ENCODE measurements at places on chromosomes 12 and 14. TPM values are rescaled to one million over a fixed set of nuclear protein-coding genes. Genes with fewer than 3 reads are reported as not detected.

GRCh38 chr14:75390183-75390582 lies 37.6 kb upstream of the JDP2 start:
- no peak for DNase-seq

The C12orf42 gene
- polyA plus RNA-seq: 0.14 TPM

DNA sequence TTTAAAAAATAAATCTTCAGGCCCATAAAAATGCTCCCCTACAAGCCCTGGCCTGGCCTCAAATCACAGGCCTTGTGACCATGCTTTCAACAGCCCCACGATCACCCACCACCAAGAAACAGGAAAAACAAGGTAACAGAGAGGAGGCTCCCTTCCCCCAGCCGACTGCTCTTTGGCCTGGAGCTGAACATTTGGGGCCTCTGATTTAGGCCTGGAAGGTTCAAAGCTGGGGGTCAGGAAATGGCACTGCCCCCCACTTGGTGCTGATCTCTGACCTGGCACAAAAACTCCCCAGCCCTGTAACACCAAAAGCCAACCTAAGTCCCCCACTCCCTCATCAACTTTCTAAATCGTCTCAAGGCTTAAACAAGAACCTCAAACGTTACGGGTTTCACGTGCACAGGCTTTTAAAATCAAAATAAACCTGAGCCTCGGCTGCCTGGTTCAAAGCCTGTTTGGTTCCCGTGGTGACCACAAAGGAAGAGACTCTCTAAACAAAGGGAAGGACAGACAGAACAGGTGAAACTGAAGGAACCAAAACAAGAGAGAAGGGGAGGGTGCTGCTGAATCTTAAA lies 9.0 kb downstream of the ACTN1 start:
- no peak for DNase-seq

- no peak for DNase-seq
Measured at GRCh38 chr14:72574715-72575114, 319.2 kb downstream of the DPF3 start.

GRCh38 chr14:25349269-25349668 lies 299.3 kb upstream of the STXBP6 start:
- no peak for DNase-seq

GRCh38 chr12:87140262-87140661 lies 884.1 kb upstream of the MGAT4C start:
- no peak for DNase-seq

GRCh38 chr14:100018054-100018453 lies 47.2 kb upstream of the EVL start:
- DNase-seq: no peak

GRCh38 chr12:10341892-10342509 lies 34.3 kb downstream of the KLRD1 start:
- no peak for DNase-seq

DNA sequence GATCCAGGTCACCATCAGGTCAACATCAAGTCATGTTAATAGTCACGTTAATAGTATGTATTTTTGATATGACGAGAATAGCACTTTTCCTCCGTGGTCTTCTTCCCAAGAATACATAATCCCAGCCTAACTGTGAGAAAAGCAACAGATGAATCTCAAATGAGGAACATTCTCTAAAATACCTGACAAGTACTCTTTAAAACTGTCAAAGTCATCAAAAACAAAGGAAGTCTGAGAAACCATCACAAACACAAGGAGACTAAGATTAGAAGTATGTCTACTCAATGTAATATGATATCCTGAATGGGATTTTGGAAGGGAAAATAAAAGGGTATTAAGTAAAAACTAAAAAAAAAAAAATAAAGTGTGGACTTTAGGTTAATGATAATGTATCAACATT lies 36.8 kb upstream of the GLIPR1 start:
- DNase-seq: no peak

- DNase-seq: no peak
Measured at GRCh38 chr12:40164034-40164433, 58.2 kb upstream of the SLC2A13 start.

DNA sequence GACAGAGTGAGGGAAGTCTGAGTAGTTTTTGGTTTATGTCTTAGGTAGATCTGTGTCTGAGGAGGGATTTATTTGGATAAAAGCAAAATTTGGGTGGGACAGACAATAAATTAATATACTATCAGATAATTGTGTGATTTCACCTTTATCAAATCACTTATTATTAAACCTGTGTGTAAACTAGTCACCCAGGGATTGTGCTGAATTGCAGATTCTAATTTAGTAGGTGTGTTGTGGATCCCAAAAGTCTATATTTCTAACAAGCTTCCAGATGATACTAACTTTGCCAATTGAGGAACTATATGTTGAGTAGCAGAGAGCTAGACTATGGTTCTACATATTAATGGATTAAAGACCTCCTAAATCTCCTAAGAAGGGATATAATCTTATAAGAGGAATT lies 978.5 kb upstream of the FBXO33 start:
- no peak for DNase-seq

The MYO1H gene
- 1.5 TPM for polyA plus RNA-seq

The KLRG1 gene
- 2.2 TPM for polyA plus RNA-seq

DNA sequence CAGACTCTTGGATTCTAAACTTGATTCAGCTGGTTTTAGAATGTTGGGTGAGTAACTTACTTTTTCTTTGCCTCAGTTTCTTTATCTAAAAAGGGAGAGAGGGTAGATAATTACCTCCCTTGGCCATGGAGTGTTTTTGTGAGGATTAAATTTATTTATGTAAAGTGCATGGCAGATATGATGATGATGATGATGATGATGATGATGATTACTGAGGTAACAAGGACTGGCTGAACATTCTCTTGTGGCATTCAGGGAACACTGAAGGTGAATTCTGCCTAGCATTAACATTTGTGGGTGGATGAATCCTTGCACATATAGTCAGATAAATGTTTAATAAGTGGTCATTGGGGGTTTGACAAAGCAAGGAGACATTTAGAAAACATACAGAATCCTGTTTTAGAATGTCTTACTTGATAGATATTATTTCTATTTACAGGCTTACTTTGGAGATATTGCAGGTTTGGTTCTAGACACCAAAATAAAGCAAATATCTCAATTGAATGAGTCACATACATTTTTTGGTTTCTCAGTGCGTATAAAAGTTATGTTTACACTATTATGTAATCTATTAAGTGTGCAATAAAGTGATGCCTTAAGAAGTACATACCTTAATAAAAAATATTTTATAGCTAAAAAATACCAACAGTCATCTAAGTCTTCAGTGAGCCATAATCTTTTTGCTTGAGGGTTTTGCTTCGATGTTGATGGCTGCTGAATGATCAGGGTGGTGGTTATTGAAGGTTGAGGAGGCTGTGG lies 123.2 kb downstream of the SNAPC1 start:
- DNase-seq: no peak

Measured in renal pelvis (tissue), 12 donors.